ENCODE measurements at places on chromosomes 5 and 9. TPM values are rescaled to one million over a fixed set of nuclear protein-coding genes. Genes with fewer than 3 reads are reported as not detected.

DNA sequence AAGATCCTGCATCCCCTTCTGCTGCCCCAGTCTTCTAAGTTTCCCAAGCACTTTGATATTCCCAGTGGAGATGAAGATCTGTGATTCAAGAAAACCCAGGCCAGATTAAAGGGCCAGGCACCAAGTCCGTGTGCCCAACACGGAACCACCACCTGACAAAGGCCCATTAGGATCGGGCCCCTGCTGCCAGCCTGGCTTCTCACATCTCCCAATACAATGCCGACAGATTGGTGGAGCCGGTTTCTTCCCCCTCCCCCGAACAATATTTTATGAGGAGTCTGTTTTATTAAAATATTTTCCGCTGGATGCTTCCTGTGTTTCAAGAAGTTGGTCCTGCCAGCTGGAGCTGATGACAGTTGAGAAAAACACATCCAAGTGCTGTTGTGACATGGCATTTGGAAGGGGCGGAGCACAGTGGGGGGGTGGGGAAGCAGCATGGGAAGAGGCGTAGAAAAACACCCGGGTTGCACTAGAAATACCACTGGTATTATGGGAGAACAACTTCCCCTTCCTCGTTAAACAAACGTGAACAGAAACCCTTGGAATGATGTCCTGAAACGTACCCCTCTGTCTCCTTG, 45.0 kb downstream of the CRB2 start:
- no peak for DNase-seq

GMCL2 gene
- total RNA-seq, result not detected

- no peak for DNase-seq
These were observed 28.4 kb downstream of the LMX1B start for GRCh38 chr9:126642010-126642744.

DNA sequence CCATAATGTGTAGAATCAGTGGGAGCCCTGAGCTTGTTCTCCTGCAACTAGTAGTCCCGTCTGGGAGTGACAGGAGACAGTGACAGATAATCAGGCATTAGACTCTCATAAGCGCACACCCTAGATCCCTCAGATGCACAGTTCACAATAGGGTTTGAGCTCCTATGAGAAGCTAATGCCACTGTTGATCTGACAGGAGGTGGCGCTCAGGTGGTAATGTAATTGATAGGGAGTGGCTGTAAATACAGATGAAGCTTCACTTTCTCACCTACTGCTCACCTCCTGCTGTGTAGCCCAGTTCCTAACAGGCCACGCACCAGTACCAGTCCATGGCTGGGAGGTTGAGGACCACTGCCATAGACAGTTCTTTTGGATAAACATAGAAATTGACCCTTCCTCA, 188.7 kb downstream of the ROR2 start:
- DNase-seq, result no peak

MACROH2A1 gene
- total RNA-seq, result 183 TPM

- DNase-seq, result no peak
These were observed 6.8 kb upstream of the TOR2A start for GRCh38 chr9:127741831-127742434.

PDE8B gene
- not detected for total RNA-seq

DNA sequence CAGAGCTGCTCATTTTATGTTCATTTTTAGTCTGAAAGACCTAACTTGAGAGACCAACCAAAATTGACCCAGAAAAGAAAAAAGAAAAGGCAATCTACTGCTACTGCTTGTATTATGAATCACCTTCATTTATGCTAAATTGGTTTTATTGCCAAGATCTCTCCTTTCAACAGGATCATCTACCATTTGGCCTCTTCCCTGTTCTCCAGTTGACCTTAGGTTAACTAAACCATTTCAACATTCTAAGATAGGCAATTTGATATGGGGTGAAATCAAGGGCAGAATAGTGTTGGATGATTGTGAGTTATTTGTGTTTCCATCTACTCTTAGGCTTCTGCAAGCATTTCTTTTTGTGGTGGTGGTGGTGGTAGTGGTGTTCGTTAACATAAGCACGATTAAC, 48.3 kb upstream of the POU4F3 start:
- DNase-seq, result peak; percentile 51

IL4 gene
- total RNA-seq, result not detected
